B cell (primary cell): ENCODE measurements at places on chromosomes 2 and 18.

DNA sequence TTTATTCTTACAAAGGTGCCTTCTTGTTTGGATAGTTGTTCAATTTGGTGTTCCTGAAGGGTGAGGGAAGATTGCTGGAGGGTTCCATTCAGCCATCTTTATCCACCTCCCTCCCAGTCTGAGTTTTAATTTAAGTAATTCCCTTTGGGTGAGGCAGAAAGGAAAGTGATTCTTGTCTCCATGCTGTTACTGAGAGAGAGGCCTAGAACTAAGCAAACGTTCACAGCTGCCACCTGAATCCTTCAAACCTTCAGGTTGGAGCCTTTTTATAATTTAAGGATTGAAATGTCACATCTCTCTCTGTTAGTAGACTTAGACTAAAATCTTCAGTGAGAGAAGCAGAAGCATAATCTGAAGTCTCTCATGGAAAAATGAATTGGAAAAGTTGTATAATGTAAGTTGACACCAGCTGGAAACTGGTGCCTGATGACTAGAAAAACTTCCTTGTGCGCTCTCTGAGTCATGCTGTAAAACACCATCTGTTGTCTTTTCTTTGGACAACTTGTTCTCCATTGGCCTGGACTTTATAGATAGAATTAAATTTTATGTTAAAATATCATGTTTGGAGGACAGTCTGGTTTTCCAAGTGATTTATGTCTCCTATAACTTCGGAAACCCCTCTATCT is 14.6 kb downstream of the STRADB start:
- H3K4me3 ChIP-seq = no peak overlapping the region
- peaks cover 50% of the 10 kb centered on the region for H3K36me3 ChIP-seq
- H3K27me3 ChIP-seq = no peaks in the 10 kb centered on the region
- no peak overlapping the region for H3K27ac ChIP-seq

DNA sequence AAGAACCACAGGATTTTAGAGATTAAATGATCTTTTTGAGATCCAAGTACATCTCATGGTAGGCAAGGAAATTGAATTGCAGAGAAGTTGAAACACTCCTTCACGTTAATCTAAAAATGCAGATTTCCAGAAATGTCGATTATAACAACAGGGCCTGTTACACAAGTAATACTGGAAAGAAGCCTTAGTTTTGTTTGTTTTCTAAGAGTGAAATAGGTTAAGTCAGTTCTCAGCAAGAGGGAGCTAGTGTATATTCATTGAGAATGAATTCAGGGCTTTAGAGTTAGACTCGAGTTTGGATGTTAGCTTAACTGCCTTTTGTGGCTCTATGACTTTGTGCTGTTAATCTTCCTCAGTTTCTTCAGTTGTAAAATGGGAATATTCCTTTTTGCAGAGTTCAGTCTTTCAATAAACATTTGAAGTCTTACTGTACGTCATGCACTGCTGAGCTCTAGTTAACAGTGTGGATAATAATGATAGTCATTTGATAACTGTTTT is 926 bp downstream of the NDUFV2 start:
- H3K4me3 ChIP-seq = peak overlapping the region; percentile 88
- peak; percentile 52 for DNase-seq
- peak overlapping the region; percentile 80 for H3K27ac ChIP-seq
- no peaks in the 10 kb centered on the region for H3K27me3 ChIP-seq

DNA sequence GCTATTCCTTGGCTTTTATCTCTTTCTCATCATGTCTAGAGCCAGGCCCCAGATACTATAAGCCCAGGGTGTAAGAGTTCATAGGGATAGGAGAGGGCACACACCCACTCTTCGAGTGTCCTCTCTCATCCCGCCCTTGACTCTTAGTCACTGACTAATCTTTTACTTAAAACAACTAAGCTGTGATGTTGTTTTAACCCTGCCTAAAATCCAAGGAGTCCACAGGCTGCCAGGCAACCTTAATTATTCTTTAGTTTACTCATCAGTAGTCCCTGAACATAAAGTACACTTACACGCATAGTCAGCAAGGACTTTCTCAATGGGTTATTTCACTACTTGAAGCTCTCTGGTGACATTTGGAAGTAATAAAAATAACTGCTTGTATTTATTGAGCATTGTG is 28.4 kb downstream of the GREB1L start:
- no peak overlapping the region for H3K4me3 ChIP-seq
- no peak overlapping the region for H3K27ac ChIP-seq
- no peaks in the 10 kb centered on the region for H3K36me3 ChIP-seq
- no peaks in the 10 kb centered on the region for H3K27me3 ChIP-seq
- DNase-seq = no peak

- H3K27me3 ChIP-seq = peaks cover 3% of the 10 kb centered on the region
- H3K4me1 ChIP-seq = no peaks in the 10 kb centered on the region
- no peak for DNase-seq
- no peak overlapping the region for H3K27ac ChIP-seq
- no peak overlapping the region for H3K4me3 ChIP-seq
- no peaks in the 10 kb centered on the region for H3K36me3 ChIP-seq
These were observed 169.2 kb downstream of the METTL4 start for GRCh38 chr18:2402084-2402483.
